ENCODE measurements at places on chromosomes 7 and 10.

- no peak for DNase-seq
These were observed 151.1 kb downstream of the SORCS1 start for GRCh38 chr10:107013258-107014006.

- DNase-seq: no peak
These were observed 221.3 kb upstream of the CSTF2T start for GRCh38 chr10:51920672-51921071.

- DNase-seq: no peak
These were observed 152.4 kb upstream of the ADCY1 start for GRCh38 chr7:45421806-45422205.

DNA sequence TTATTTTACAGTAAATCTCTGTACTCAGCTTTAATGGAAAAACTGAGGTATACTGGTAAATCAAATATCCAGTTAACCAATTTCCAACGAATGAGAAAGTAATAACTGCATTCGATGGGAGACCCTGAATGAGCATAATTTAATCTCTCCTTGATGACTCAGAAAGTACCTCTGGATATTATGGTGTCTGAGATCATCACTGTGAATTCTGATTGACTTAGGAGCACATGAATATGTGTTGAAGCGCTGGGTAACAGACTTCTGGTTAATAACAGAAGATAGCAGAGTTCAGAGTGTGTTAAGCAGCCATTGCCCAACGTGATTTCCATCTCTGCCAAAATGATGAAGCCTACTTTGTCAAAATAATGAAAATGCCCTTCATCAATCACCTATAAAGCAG lies 116.6 kb downstream of the NRP1 start:
- DNase-seq: no peak

DNA sequence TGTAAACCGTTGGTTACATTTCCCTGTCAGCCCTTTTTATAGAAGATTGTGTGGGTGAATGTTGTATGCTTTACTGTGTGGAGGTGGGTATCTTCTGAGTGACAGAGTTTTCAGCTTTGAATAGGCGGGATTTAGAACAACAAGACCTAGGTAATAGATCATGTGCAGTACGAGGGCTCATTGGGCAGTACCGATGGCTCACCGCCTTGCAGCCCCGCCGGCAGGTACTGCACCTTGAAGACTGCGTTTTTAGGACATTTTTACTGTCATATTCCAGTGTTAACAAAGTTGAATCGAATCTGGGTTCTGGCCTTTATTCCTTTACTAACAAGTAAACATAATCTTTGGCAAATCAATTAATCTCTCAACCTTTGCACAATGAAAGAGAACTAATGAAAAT lies 55.9 kb upstream of the NCF1 start:
- no peak for DNase-seq

DNA sequence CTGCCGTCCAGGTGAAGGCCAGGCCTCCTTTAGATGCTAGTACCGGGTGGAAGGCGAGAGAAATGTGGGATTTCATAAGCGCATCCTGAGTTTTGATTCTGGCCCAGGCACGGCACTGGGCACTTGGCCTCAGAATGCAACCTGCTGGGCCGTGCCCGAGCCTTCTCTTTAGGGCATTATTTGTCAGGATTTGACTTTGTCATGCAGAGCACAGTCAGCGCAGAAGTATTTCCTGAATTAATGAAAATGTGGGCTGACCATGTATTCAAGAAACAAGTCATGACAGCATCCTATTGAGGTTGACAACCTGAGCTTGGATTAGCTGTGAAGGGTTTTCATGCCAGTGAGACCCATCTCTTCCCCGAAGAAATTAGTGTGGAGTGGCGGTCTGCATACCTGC lies 34.4 kb downstream of the RCC1L start:
- DNase-seq: no peak

GRCh38 chr7:132828502-132828901 lies 252.2 kb upstream of the PLXNA4 start:
- no peak for DNase-seq

DNA sequence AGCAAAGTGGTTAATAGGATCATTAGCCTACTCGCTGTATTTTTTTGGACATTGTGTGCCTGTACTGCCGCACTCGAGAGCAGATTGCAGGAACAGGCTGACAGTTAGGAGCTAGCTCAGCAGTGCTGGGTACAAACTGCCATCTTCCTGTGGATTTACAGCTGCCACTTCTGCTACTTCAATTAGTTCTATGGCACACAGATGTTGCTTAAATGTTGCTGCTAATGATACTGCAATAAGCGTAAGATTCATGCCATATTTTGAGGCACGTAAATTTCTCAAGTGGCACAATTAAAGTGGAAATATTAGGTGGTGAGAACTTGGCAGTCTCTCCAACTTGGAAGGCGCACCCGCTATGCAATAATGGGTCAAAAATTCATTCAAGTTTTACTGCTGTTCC lies 171.9 kb downstream of the EBF3 start:
- peak; percentile 49 for DNase-seq

- no peak for DNase-seq
These were observed 78.7 kb upstream of the MKLN1 start for GRCh38 chr7:131249003-131249402.

- DNase-seq: no peak
These were observed 66.3 kb downstream of the BEND7 start for GRCh38 chr10:13462551-13462950.

- DNase-seq: no peak
These were observed 6.7 kb downstream of the KCP start for GRCh38 chr7:128903621-128904361.

All from NCI-H524 treated with DMSO at 0.1 percent for 48 hours (cell line).